ENCODE measurements at places on chromosomes 2 and 18. TPM values are rescaled to one million over a fixed set of nuclear protein-coding genes. Genes with fewer than 3 reads are reported as not detected.

Gene COL5A2
- total RNA-seq, result 34.7 TPM

Gene RESP18
- total RNA-seq, result not detected

Gene SPHKAP
- total RNA-seq, result not detected

Gene UGT1A10
- not detected for total RNA-seq

Gene CCDC138
- total RNA-seq, result 7.2 TPM

Gene CAPN13
- not detected for total RNA-seq

Gene FEV
- total RNA-seq, result not detected

Gene SLC14A1
- 3.7 TPM for total RNA-seq

Gene ZSWIM2
- not detected for total RNA-seq

Gene TLX2
- not detected for total RNA-seq

Gene MIB1
- 28.4 TPM for total RNA-seq

Gene PLB1
- 1.7 TPM for total RNA-seq

Gene C2orf15
- total RNA-seq, result not detected

Gene TBR1
- total RNA-seq, result not detected

Gene PTCD3
- 103 TPM for total RNA-seq

Gene CHRNA1
- not detected for total RNA-seq

Gene DLGAP1
- total RNA-seq, result 3.3 TPM

Gene RGPD4
- not detected for total RNA-seq

Gene LIMS4
- total RNA-seq, result 3.6 TPM

Gene ANKRD30BL
- total RNA-seq, result not detected

Gene ELOA2
- total RNA-seq, result not detected

Gene LIPG
- 0.39 TPM for total RNA-seq

Gene SLC66A3
- total RNA-seq, result 118 TPM

Gene KIF5C
- total RNA-seq, result 22.1 TPM

Gene SLC5A7
- not detected for total RNA-seq

Gene KCNS3
- total RNA-seq, result 9.6 TPM

Gene DPY30
- 59.2 TPM for total RNA-seq

Gene PROKR1
- 0.22 TPM for total RNA-seq

Gene ASXL3
- 5.9 TPM for total RNA-seq

Gene ABCA12
- total RNA-seq, result not detected

Gene SPR
- 24.9 TPM for total RNA-seq

Gene TUBA3E
- total RNA-seq, result not detected

Gene CCL20
- total RNA-seq, result not detected

Gene DCC
- total RNA-seq, result 0.84 TPM

Gene PDE1A
- 40.0 TPM for total RNA-seq

Gene IL1RN
- not detected for total RNA-seq

Gene SERPINB3
- total RNA-seq, result not detected

Gene RAPH1
- total RNA-seq, result 60.0 TPM

Gene GPAT2
- total RNA-seq, result 12.4 TPM

Gene TANC1
- total RNA-seq, result 43.5 TPM

Gene SKOR2
- not detected for total RNA-seq

Gene XRCC5
- 134 TPM for total RNA-seq

Gene CXCR1
- 0.21 TPM for total RNA-seq

Gene ASTL
- total RNA-seq, result not detected

Gene NFATC1
- total RNA-seq, result 36.7 TPM

Gene G6PC2
- not detected for total RNA-seq

Gene PLGLB2
- total RNA-seq, result 6.7 TPM

Gene TCF23
- total RNA-seq, result not detected

Gene C18orf54
- total RNA-seq, result 2.7 TPM

Gene TEX51
- total RNA-seq, result not detected

Gene ACSL3
- total RNA-seq, result 38.4 TPM

Gene GBX2
- total RNA-seq, result not detected

Gene AMER3
- not detected for total RNA-seq

Gene VWA3B
- total RNA-seq, result not detected
